ENCODE measurements at places on chromosomes 2 and 18. TPM values are rescaled to one million over a fixed set of nuclear protein-coding genes. Genes with fewer than 3 reads are reported as not detected.

Gene INPP1
- 8.7 TPM for total RNA-seq

Gene NIF3L1
- 37.7 TPM for total RNA-seq

Gene TMEM163
- total RNA-seq: 0.14 TPM

Gene SPP2
- not detected for total RNA-seq

Gene GAREM1
- total RNA-seq: not detected

Gene LONRF2
- total RNA-seq: 0.08 TPM

Gene SERPINB2
- 2.3 TPM for total RNA-seq

Gene MOGAT1
- not detected for total RNA-seq

Gene SNTG2
- total RNA-seq: 2.9 TPM

Gene CABYR
- 3.6 TPM for total RNA-seq

Gene OR6B2
- total RNA-seq: not detected

Gene RNF125
- total RNA-seq: 29.0 TPM

- no peak for DNase-seq
Observed at GRCh38 chr2:194319222-194319992, 1337.6 kb upstream of the SLC39A10 start.

- DNase-seq: no peak
Observed at GRCh38 chr2:3635171-3635974, 22.6 kb upstream of the ALLC start.

GRCh38 chr18:60446821-60447220 lies 74.2 kb upstream of the MC4R start:
- DNase-seq: no peak

GRCh38 chr18:58579561-58580047 lies 49.3 kb downstream of the ALPK2 start:
- no peak for DNase-seq

GRCh38 chr18:9722691-9723090 lies 14.6 kb downstream of the RAB31 start:
- no peak for DNase-seq

DNA sequence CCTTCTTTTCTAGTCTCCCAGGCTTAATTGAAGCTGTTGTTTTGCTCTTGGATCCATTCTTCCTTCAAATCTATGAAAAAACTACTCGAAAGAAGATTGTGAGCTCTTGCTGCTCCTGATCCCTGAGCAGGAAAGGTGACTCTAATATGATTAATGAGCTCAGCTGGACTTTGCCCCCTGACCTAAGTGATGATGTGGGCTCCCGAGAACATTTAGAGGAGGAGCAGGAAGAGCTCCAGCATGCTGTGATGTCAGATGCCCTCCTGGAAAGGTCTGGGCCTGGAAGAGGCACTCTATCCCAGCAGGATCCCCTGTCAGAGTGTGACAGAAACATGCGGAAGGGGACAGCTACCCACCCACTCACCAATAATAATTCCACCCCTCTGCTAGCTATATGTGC lies 117.9 kb upstream of the PELI1 start:
- DNase-seq: no peak

DNA sequence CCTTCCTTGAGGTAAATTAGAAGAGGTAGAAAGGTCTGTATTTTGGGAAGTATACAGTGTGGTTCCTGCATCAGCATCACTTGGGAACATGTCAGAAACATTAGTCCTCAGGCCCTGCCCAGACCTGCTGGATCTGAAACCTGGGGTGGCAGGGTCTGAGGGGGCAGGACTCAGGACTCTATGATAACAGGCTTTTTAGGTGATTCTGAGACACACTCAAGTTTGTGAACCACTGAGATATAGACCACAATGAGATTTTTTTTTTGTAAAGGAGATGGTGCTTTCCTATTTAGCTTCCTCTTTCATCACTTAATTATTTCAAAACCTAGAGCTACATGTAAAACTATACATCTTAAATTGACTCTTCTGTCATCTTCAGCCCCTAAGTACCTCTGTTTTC lies 262.7 kb upstream of the SPOPL start:
- DNase-seq: no peak

- DNase-seq: no peak
Observed at GRCh38 chr2:61434314-61434713, 36.6 kb downstream of the USP34 start.

GRCh38 chr2:126852361-126852760 lies 46.3 kb upstream of the TEX51 start:
- no peak for DNase-seq

DNA sequence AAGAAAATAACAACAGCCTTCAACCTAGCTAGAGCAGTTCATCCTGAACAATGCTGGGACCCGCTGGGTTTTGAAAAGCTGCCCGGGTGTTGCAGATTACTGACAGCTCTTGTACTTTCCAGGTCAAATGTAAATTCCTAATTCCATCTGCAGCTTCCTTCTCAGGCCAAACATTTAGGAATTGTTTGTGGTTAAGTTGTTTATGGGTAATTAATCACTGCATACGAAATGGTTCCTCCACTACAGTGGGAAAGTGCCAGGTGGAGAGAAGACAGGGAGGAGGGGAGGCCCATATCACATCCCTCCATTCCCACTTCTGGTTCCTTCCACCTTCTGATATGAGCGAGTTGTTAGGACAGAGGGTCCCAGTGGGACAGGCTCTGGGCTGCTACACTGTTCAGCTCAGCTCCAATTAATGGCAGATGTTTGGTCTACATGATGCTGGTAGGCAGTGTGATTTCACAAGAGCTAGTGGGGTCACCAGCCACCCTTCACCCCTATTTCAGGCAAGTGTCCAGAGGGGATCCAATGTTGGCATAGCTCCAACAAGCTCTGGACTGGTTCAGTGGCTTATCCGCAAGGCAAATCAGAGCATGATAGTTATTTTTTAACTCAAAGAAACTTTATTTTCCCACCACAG lies 112.9 kb upstream of the ACAA2 start:
- DNase-seq: no peak

DNA sequence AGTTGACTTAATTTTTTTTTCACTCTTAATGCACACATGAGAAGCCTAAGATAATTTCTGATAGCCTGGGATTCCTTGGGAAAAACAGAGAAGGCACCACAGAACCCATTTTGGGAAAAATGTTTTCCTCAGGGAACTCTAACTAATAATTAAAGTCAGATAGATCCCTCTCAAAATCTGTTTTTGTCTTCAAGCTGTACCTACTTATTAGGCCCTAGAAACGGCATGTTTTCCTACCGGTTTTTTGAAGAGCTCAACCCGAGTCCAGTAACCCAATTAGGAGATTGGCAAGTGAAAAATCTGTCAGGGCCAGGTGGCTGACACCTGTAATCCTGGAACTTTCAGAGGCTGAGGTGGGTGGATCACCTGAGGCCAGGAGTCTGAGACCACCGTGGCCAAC lies 16.1 kb upstream of the PDK1 start:
- DNase-seq: no peak

- no peak for DNase-seq
Observed at GRCh38 chr2:205695460-205695991, 13.2 kb downstream of the NRP2 start.

DNA sequence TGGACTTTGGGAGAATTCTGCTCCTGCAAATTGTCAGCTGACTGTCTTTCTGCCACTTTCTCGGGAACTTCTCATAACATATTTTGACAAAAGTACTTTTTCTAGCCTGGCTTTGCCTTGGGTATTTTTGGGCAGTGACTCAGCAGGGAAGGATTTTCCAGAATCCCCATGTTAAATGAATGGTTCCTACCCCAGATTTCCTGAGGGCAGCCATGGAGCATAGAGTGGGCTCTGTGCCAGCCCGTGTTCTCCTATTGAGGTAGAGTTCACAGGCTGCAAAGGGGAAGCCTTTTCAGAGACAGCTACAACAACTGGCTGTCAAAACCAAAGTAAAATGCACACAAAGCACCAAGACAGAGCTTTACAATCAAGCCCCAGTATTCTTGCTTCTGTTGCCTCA lies 59.8 kb downstream of the BMP10 start:
- DNase-seq: no peak

DNA sequence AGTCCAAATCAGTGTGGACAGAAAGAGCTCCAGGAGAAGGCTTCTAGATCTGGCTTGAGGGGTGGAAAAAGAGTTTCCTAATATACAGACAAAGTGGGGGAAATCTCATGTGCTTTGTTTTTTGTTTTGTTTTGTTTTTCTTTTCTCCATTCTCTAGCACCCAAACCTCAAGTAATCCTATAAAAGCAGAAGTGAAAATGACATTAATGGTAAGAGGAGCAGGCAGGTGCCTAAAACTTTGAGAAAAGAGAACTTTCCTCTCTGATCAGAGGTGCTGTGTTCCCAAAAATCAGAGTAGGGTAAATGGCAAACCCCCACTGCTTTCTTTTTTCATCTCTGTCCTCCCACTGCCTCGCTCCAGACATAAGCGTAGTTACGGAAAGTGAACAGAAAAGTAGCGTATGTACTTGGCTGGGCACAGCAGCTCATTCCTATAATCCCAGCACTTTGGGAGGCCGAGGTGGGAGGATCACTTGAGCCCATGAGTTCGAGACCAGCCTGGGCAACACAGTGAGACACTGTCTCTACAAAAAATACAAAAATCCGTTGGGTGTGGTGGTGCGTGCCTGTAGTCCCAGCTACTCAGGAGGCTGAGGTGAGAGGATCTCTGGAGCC lies 77.8 kb downstream of the FAM161A start:
- no peak for DNase-seq

DNA sequence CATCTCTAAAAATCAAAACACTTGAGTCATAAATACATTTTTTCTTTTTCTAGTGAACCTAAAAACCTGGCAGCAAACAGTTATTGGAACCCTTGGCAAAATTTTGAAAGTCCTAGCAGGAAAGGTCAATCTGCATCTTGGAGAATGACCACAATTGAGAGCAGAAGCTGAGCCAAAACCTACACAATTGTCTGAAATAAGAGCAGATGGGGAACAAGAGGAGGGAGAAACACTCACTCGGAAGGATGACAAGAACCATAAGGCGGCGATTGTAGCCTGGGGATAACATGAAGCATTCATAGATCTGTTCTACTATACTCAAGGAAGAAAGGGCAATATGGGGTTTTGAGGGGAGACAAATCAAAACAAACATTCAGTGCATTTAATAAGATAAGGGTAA lies 117.0 kb downstream of the CHN1 start:
- DNase-seq: no peak

GRCh38 chr2:70984228-70984575 lies 5.8 kb downstream of the ANKRD53 start:
- DNase-seq: no peak

DNA sequence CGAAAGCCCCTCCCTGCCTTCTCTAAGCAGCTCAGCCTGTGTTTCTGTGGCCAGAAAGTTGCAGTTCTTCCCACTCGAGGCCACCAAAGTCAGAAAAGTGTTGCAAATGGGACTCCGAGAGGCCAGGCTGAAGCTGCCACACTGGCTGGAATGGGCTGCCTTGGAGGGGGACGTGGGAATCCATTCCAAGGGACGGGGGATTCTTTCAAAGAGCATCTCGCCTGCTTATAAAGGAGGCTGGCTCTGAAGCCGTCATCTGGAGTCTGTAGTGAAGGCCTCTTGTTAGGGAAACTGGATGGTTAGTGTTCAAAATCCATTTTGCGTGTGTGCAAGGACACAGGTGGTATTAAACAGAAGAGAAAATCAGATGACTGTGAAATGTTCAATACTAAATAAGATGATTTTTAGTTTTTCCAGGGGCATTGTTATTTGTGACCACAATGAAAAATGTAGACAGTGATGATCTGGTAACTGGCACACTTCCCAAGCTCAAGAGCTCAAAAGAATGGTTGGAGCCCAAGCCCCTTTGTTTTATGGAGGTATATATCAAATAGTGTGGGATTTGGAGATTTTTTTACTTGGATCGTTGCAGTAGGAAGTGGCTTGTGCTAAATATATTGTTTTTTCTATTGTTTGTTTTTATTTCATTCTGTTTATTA lies 782 bp downstream of the FAM228B start:
- DNase-seq: no peak

DNA sequence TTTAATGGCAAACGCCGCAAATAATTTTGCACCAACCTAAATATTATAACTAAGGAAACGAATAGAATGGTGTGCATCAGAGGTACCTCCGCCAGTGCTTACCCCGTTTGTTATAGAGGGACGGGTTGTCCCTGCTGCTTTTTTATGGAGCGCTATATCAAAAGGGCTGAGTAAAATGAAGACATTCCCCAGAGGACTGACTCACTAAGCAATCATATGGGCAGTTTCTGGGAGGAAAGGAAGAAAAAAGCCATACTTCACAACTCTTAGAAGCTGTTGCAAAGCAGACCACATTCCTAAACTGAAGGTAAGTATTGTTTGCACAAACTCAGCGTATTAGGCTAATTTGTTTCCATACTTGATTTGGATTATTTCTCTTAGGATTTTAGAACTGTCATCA lies 12.9 kb downstream of the ID2 start:
- no peak for DNase-seq

DNA sequence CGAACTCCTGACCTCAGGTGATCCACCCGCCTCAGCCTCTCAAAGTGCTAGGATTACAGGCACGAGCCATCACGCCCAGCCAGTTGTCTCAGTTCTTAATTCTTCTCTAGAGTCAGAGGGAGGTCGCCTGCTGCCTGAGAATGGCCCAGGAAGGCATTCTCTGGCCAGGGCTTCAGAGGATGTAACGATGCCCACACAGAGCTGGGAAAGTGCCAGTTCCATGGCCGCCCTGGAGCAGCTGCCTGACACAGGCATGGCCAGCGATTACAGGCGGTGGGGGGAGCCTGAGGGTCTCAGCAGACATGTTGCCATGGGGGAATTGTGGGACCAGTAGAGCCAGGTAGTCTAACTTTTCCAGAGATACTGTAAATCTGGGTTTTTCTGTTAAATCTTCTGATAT lies 25.6 kb upstream of the DNMT3A start:
- DNase-seq: no peak

GRCh38 chr18:77165503-77166188 lies 33.1 kb upstream of the MBP start:
- DNase-seq: no peak

- DNase-seq: peak; percentile 68
Observed at GRCh38 chr2:222318026-222318711, 19.4 kb upstream of the PAX3 start.

DNA sequence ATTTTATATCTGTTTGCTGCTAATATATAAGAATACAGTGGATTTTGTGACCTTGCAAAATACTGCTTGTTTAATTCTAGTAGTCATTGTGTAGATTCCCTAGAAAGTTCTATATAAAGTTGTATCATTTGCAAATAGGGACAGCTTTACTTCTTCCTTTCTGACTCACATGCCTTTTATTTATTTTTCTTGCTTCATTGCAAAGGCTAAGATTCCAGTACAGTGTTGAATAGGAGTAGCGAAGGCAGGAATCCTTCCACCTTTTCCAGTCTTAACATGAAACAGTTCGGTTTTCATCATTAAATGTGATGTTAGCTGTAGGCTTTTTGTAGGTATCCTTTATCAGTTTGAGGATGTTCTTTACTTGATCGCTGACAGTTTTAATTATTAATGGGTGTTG lies 58.1 kb downstream of the DGKD start:
- DNase-seq: no peak

GRCh38 chr18:58896734-58897508 lies 32.2 kb downstream of the ZNF532 start:
- DNase-seq: no peak

- DNase-seq: no peak
Observed at GRCh38 chr2:146716591-146716990, 1128.2 kb upstream of the ACVR2A start.

DNA sequence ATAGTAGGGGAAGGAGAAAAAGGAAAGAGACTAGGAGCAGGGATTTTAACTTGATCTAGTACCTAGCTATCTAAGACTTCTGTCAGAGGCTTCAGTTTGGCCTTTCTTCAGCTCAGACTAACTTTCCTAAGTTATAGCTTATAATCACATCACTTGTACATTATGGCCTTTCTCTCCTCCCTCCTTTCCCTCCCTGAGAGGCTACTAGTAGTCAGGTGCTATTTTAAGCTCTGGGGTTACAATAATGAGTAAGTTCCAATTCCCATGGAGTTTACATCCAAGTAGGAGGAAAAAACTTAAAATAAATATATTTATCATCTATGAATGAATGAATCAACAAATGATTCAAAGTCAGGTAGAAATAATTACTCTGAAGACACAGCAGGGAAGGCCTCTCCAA lies 90.8 kb upstream of the CDKL4 start:
- DNase-seq: no peak
